Stimulated activated naive CD8-positive, alpha-beta T cell treated with anti-CD3 and anti-CD28 coated beads, Interleukin-15, Interleukin-2, amounts not matched to agents 100 U/mL and 50 U/mL, for 24 hours (primary cell): ENCODE measurements at places on chromosomes 6 and 20.

GRCh38 chr6:109767961-109768360 is 76.9 kb downstream of the FIG4 start:
- no peak for DNase-seq

DNA sequence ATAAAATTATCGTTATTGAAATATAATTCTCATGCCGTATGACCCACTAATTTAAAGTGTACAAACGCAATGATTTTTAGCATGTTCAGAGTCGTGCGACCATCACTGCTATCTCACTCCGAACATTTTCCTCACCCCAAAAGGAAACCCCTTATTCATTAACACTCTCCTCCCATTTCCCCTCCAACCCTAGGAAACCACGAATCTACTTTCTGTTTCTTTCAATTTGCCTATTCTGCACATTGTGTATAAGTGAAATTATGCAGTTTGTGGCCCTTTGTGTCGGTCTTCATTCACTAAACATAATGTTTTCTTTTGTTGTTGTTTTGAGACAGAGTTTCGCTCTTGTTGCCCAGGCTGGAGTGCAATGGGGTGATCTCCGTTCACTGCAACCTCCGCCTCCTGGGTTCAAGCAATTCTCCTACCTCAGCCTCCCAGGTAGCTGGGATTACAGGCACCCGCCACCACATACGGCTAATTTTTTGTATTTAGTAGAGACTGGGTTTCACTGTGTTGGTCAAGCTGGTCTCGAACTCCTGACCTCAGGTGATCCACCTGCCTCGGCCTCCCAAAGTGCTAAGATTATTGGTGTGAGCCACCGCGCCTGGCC is 99.7 kb upstream of the ZNF217 start:
- no peak for DNase-seq

DNA sequence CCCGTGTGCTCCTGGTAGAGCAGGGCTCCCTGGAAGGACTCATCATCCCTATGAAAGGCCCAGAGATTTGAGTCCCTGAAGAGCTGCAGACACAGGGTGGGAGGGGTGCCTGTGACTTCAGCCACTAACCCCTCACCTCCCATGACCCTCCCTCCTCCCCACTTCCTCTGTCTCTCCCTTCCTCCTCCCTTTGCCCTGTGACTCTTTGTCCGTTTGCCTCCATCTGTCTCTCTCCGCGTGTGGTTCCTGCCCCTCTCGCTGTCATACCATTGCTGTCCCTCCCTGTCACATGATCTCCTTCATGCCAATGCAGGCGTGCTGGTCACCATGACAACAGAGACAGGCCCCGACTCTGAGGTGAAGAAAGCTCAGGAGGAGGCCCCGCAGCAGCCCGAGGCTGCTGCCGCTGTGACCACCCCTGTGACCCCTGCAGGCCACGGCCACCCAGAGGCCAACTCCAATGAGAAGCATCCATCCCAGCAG is 19.0 kb downstream of the EPB41L1 start:
- DNase-seq = no peak

DNA sequence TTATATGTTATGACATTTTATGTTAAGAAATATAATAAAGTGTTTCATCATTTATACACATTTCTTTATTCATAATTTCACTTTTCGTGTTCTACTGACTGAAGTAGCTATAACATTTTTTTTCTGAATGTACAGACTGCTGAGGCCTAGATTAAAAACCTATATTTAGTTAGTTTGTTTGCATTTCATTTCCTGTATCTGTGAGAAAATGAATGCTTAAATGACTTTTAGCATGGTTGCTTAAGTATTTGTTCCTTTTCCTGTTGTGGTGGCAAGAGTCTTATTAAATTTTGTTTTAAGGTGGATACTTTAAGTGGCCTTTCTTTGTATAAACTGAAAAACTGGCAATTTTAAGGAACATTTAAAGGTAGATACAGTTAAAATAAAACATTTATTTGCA is 779.7 kb upstream of the MAN1A1 start:
- no peak for DNase-seq

DNA sequence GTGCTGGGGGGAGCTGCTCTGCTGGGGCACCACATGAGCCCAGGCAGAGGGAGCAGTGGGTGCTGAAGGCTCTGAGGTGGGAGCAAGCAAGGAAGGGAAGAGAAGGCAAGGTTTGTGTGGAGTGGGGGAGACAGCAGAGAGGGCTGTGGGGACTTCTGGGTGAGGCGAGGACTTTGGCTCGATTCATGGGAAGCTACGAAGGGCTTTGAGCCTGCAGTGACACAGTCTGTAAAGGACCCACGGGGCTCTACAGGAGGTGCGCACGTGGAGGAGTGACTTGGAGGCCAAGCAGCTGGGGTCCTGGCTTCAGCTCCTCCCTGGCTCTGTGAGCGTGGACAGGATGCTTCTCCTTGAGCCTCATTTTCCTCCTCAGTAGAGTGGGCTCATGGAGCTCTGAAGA is 29.1 kb upstream of the CSNK2A1 start:
- no peak for DNase-seq
